ENCODE measurements at places on chromosomes 6 and 20.

DNA sequence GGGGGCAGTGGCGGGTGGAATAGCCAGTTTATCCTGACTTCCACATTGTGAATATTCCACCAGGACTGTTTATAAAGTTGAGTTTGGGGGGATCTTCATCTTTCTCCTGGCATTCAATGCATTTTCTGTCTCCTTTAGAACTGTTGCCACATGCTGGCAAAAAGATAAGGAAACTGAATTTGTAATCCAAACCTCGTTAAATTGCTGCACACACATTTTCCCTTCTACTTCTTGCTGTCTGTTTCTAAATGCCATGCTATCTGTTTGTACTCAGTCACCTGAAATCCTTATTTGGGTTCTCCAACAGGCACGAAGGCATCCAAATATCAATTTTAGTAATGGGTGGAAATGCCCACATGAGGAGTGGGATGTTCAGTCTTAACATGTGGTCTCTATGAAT is 180.2 kb upstream of the CCN2 start:
- no peak for DNase-seq

DNA sequence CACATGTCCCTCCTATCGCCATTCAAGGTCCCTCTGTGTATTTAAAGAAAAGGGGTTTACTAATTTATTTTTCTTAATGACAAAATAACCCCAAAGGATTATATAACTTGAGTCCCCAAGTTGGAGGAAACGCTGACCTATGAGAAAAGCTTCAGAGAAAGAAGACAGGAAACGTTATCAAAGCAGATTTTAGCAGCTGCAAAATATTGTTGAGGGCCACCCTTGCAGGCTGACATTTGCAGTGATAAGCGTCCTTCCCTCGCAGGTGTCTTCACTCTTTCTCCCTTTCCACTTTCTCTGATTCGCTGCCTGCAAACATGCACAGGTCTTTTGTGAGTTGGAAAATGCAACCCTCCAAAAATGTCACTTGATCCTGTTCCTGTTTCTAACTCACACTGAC is 103.2 kb upstream of the RIPOR2 start:
- DNase-seq: no peak

DNA sequence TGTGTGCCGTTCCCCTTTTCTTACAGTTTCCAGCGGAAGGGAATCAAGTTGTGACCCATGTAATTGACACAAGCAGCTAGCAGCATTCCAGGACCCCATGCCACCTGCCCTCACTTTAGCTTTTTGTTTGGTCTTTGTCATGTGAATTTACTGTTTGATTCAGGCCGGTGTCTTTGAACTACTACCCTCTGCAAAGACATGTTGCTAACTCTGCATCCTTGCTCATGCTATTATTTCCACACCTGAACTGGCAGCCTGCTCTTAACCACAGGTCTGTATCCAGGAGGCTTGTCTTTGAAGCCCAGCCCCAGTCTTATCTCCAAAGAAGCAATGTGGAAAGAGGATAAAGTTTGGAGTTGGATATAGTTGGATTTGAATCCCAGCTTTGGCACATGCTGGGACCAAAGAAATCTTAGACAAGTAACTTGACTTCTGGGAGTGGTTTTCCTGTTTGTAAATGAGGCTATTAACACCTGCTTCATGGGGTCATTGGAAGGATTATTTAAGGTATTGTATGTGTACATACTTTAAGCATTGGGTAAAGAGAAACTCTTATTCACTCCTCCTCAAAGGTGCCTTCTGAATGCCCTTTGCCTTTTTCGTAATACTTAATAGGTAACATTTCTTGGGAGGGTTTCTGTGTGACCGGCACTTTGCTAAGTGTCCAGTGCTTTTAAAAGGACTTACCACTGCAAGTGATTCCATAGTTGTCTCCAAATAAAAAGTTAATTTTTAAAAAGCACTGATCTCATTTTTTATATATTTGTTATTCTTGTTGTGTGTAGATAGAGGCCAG is 52.4 kb downstream of the RALY start:
- DNase-seq: no peak

- DNase-seq: no peak
Observed at GRCh38 chr6:166658115-166658791, 31.2 kb upstream of the RPS6KA2 start.

DNA sequence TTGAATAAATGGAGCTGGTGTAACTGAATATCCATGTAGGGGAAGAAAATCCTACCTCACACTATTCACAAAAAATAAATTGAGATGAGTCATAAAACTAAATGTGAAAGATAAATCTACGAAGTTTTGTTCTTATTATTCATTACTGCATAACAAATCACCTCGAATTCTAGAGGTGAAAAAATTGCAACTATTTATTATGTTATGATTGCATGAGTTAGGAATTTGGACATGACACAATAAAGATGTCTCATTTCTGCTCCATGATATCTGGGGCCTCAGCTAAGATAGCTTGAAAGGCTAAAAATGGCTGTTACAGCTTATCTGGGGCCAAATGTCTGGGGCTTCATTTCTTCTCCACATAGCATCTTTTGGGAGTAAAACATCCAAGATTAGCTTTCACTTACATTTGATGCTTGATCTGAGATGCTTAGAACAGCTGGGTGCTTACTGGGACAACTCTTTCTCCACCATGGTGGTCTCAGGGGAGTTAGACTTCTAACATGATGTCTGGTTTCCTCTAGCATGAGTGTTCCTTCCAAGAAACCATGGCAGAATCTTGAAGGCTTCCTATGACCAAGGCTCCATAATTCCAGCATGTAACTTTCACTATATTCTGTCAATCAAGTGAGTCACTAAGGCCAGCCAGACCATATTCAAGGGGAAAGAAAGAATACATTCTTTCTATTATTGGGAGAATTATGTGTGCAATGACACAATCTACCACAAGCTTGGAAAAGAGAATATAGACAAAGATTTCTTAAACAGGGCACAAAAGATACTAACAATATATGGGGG is 30.1 kb downstream of the OR2B6 start:
- DNase-seq: no peak

- no peak for DNase-seq
Observed at GRCh38 chr20:62067547-62068260, 2.0 kb upstream of the TAF4 start.

- DNase-seq: no peak
Observed at GRCh38 chr20:58084966-58085365, 143.5 kb downstream of the ANKRD60 start.

Measured in femur (tissue), 1 donor.